ENCODE measurements at places on chromosomes 16 and 17. TPM values are rescaled to one million over a fixed set of nuclear protein-coding genes. Genes with fewer than 3 reads are reported as not detected.
A peak's percentile ranks its signal among the peaks of the same experiment; 100 is the strongest.

RFFL gene
- total RNA-seq, result 17.0 TPM

KRTAP1-5 gene
- not detected for total RNA-seq

DNA sequence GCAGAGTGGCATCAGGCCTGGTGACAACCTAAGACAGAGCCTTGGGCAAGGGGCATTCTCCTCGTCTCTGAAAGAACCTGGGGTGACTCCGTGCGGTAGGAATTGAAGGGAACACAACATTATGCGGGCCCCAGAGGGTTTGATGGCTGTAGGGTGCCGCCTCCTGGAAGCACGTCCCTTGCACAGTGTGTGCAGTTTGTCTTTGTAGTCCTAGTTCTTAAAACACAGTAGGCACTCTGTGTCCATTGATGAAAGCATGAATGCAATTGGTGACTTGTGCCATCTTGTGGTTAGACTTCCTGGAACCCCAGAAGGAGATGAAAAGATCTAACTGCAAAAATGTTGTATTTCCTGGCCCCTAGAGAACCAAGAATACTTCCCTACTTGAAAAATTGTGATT, 279.8 kb downstream of the UTP18 start:
- DNase-seq, result no peak

GRCh38 chr17:38431346-38432145, 3.3 kb downstream of the ARHGAP23 start:
- no peak for DNase-seq

GRIN2A gene
- 3.4 TPM for total RNA-seq

DNA sequence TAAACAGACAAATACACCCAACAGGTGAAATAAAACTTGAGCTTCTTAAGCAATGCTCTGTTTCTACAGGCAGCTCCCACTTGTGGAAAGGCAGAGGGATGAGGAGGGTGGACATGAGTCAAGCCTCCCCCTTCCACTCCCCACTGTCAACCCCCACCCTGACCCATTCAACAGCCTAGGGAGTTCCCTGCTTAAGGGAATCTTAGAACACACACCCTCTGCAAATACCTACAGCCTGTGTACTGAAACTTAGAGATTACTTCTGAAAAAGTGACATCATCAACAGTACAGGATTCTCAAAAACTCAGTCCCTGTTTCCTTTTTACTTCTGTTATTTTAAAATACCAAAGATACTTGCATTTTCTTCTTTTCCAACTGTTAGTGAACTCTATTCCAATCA, 345.4 kb downstream of the SOX9 start:
- DNase-seq, result peak; percentile 47

GRCh38 chr17:30414486-30414885, 35.8 kb downstream of the CPD start:
- DNase-seq, result no peak

TP53TG3 gene
- not detected for total RNA-seq

CTF1 gene
- total RNA-seq, result 2.5 TPM

DNA sequence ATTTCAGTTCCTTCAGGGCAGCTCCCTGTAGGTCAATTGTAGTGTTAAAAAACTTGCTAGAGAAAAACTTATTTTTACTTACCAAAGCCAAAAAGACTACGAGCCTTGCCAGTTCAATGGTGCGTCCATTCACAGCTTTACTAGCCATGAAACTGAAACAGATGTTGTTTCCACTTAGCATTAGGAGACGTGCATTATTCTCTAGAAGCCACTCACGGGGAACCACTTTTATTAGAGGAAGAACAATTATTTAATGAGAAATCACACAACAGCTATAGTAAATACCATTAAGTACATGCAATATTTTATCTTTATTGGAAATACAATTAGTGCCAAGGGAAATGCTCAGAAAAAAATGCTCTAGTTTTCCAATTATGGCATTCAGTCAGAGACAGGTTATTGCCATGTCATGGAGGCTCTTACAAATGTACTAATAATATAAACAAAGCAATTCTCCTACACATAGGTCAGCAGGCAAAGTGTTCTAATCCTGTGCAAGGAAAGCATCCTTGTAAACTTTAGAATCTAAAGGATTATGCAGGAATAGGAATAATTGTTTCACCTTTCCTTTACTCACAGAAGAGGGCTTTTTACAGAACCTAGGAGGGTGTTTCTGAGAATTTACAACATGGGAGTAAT, 17.4 kb downstream of the LASP1NB start:
- DNase-seq, result no peak

GRCh38 chr17:45006927-45007461, 38.9 kb upstream of the C1QL1 start:
- no peak for DNase-seq

DNA sequence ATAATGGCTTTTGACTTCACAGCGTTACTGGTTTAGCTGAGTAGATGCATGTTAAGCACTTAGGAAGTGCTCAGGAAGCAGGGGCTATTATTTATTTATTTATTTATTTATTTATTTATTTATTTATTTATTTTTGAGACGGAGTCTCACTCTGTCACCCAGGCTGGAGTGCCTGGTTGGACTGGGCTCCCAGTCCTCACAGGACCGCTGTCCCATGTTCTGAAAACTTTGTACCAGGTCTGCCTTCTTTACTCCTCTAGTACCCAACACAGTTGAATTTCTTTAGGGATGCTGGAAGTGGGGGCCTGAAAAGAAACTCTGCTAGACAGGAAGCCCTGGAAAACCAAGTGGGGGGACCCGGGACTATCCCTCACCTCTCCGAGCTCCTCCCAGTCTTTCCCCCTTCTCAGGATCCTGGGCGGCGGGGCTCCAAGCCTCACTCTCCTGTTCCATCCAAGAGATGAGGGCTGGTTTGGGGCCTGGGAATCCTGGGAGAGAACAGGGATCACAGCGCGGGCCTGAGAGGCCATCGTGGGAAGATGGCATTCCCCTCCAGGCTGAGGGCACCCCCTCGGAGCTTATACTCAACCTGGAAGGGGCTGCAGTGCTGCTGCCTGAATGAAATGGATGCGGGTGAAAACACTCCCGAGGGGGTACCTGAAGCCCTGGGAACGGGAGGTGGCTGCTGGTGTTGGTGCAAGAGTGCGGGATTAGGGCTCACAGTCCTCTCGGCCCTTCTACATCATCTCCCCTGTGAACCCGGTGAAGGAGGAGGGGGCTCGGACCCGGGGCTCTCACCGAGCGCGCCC, 674 bp downstream of the ZNF688 start:
- peak; percentile 25 for DNase-seq

ZNF750 gene
- not detected for total RNA-seq

DNA sequence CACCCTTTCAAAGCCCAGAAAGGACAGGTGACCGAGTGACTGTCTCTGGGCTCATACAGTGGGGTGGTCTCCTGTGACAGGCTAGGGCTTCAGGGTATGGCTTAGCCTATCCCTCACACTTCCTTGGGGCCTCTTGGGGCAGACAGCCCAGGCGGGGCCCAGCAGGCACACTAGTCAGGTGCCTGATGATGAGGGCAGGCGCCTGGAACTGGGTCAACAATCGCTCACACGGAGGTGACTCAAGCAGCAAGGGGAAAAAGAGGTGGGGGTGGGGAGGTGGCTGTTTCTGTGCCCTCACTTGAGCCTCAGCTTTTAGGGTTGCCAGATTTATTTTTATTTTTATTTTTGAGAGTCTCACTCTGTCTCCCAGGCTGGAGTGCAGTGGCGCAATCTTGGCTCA, 6.4 kb upstream of the GRN start:
- peak; percentile 31 for DNase-seq

DNA sequence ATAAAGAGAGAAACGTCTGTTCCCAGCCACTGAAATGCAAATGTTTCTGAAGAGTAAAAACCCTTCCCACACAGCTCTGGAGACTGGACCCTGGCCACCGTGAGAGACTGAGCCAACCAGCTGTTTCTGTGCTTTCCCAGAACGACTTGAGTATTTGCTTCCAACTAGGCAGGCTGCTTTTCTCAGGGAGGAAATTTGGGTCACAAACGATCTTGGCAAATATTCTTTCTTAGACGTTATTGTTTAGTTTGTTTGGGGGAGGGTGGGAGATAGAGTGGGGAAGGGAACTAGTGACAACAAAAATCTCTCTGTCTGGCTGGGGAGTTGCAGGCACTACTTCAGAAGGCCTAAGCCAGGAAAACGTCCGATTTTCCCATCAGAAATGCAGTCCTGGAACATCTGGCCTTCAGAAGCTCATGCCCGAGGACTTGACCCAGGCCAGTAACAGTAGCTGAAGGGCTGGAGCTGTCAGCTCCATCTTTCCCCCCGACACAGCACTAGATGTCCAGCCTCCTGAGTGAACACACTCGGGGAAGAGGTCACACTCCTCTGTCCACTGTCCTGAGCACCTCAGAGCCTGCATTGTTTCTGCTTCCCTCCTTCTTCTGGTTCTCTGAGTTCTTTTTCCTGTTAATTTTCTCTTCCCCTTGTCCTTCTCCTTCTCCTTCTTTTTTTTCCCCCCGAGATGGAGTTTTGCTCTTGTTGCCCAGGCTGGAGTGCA, 4.0 kb downstream of the CCDC92B start:
- no peak for DNase-seq

DNA sequence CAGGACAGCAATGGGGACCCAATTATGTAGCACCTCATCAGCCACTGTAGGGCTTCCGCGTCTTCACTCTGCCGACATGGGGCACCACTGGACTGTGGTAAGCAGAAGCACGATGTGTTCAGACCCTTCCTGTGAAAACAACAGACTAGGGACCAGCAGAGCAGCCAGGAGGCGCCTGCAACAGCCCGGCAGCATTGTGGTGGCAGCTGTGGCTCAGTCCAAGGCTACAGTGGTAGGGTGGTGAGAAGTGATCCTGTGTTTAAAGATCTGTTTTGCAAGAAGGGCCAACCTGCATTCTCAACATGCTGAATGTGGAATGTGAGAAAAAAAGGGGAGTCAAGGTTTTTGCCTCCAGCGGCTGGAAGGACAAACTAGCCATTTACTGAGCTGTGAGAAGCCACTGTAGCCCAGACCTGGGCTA, 80.8 kb downstream of the GAS7 start:
- no peak for DNase-seq

- no peak for DNase-seq
Measured at GRCh38 chr17:59327121-59327980, 4.1 kb upstream of the YPEL2 start.

DNA sequence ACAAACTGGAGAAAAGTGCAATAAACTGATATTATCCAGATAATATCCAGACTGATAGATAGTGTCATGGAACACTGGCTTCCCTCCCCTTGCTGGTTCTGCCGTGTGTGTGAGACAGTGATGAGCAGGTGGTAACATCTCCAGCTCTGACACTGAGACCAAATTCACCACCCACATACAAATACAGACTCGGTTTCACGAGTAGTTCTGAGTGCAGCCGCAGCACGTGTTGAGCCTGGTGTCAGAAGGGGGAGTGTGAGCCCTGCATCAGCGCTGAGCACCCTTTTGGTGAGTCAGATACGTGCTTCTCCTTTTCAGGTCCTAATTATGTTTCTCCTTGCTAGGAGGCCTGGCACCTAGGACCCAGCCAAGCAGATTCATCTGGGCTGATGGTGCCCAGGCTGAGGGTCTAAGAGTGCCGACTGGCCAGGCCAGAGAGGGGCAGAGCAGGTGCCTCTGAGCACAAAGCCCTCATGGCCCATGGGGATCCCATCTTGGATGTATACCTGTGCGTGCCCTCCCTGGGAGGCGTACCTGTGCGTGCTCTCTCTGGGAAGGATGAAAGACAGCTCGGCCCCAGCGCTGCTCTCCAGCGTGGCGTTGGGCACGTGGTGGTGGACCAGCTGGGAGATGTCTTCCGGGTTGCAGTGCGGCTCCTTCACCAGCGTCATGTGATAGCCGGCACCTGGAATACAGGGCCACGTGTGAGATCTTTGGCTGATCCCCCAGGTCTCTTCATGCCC, 27.3 kb upstream of the RNPS1 start:
- DNase-seq, result no peak

DNA sequence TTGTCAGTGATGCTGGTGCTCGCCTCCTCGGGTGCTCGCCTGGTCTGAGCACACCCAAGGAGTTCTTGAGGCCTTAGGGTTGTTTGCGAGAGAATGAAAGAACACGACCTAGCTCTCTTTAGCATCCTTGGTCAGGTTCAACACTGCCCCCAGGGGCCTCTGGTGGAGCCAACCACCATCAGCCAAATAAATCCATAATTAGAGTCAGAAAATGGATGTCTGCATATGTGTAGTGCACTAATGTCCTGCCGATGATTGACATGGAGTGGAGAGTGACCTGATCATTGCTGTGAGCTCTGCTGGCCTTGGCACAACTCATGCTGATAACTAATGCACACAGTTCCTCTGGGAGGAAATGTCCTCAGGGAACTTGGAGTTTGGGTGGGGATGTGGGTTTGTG, 8.2 kb upstream of the STH start:
- no peak for DNase-seq

All from fibroblast of the aortic adventitia (primary cell).